Upper lobe of right lung (tissue), 1 donor: ENCODE measurements at places on chromosomes 13 and 19. TPM values are rescaled to one million over a fixed set of nuclear protein-coding genes. Genes with fewer than 3 reads are reported as not detected.

GRCh38 chr13:43664700-43665191 is 122.0 kb downstream of the ENOX1 start:
- H3K27me3 ChIP-seq, result no peaks in the 10 kb centered on the region
- no peaks in the 10 kb centered on the region for H3K36me3 ChIP-seq
- H3K27ac ChIP-seq, result no peak overlapping the region
- DNase-seq, result no peak
- no peaks in the 10 kb centered on the region for H3K4me1 ChIP-seq

DNA sequence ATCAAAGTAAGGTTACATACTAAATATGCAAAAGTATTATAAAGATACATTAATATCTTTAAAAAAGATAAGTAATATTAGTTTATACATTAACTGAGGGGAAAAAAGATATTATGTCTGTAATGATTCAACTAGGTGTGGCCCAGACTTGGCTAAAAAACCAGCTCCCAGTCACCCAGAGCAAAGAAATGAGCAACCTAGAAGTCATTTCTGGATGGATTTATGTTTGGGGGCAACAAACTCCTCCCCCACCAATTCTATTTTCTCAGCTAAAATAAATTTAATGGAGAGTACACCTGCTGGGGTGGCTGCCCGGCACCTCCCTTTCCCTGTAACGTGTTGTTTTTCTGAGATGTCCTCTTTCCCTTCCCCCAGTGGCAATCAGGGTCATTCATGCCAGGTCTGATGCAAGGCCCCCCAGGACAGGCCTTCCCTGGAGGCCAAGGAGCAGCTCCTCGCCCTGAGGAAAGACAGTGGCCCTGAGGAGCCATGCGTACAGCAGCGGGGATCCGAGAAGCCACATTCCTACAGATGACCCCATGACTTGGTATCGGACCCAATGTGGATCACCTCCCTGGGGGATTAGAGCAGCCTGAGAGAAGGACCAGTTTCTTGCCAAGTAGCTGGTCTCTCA is 78.6 kb upstream of the DOCK9 start:
- no peak overlapping the region for H3K4me3 ChIP-seq
- DNase-seq, result no peak
- no peaks in the 10 kb centered on the region for H3K27me3 ChIP-seq
- no peaks in the 10 kb centered on the region for H3K36me3 ChIP-seq

The CEACAM7 gene
- not detected for total RNA-seq

The ARRDC5 gene
- not detected for total RNA-seq

The KIR2DL3 gene
- not detected for total RNA-seq

DNA sequence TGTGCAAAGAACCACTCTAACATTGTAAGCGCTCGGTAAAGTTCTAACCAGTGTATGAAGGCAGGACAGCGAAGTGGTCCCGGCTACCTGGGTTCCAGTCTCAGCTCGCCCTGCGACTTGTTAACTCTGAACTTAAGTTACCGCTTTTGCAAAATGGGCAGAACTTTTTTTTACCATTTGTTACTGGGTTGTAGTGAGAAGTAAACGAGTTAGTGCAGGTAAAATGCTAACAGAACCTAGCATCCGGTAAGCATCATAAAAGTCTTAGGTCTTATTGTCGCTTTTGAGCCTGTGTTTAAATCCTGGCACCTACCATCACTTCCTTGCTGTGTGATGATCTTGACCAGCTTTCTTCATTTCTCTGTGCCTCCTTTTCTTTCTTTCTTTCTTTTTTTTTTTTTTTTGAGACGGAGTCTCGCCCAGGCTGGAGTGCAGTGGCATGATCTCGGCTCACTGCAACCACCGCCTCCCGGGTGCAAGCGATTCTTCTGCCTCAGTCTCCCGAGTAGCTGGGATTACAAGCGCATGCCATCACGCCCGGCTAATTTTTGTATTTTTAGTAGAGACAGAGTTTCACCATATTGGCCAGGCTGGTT is 734 bp upstream of the TRMT1 start:
- H3K36me3 ChIP-seq, result peaks cover 28% of the 10 kb centered on the region
- no peaks in the 10 kb centered on the region for H3K27me3 ChIP-seq
- no peak for DNase-seq
- H3K27ac ChIP-seq, result peak overlapping the region; percentile 68
